H9 (cell line): ENCODE measurements at places on chromosomes 4 and X. TPM values are rescaled to one million over a fixed set of nuclear protein-coding genes. Genes with fewer than 3 reads are reported as not detected.

Gene MECP2
- total RNA-seq, result 30.4 and 32.2 TPM in 2 replicates

Gene SHROOM4
- 1.9 and 2.1 TPM in 2 replicates for total RNA-seq

Gene GPR34
- not detected in 2 replicates for total RNA-seq

- H3K27me3 ChIP-seq, result no peaks in the 10 kb centered on the region
- H3K36me3 ChIP-seq, result no peaks in the 10 kb centered on the region; the same call in 2 of the 3 replicates
- H3K4me3 ChIP-seq, result no peak overlapping the region
- H3K27ac ChIP-seq, result no peak overlapping the region
Measured at GRCh38 chr4:101066626-101067170, 280.6 kb downstream of the PPP3CA start.

DNA sequence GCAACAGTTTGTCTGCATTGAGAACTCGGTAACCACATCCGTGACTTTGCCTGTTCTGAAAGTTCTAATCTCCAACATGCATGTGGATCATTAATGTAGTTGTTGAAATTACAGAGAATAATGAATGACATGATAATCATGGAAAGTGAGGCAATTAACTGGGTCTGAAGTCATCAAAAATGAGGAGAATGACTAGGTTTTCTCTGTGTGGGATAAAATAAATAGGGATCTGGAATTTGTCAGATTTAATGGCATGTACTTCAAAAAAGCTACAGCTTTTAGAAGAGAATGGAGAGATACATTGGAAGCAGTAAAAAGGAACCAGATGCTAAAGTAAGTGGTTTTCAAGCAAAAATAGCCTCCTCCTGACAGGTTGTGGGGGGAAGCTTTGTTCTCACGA, 59.3 kb downstream of the AFM start:
- no peak overlapping the region for H3K27ac ChIP-seq
- DNase-seq, result no peak
- H3K4me1 ChIP-seq, result no peaks in the 10 kb centered on the region
- no peaks in the 10 kb centered on the region for H3K36me3 ChIP-seq

DNA sequence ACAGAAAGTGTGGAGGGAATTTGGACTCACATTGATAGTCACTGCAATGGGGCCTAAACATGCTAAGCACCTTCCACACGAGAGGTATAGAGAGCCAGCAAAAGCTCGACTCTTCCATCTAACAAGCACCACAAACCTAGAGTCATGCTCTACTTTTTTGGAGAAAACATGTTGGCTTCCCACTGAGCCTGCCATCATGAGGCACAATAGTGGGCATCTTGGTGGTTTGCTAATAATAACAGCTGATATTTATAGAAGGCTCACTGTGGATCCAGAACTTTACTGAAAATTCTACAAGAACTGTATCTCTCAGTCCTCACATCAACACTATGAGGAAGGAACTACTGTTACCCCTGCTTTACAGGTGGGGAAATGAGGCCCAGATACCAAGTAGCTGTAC, 26.6 kb downstream of the MAML3 start:
- H3K4me3 ChIP-seq, result no peak overlapping the region
- DNase-seq, result no peak
- peaks cover 3% of the 10 kb centered on the region; the same call in 1 of the 2 replicates for H3K4me1 ChIP-seq
- H3K27me3 ChIP-seq, result no peaks in the 10 kb centered on the region

DNA sequence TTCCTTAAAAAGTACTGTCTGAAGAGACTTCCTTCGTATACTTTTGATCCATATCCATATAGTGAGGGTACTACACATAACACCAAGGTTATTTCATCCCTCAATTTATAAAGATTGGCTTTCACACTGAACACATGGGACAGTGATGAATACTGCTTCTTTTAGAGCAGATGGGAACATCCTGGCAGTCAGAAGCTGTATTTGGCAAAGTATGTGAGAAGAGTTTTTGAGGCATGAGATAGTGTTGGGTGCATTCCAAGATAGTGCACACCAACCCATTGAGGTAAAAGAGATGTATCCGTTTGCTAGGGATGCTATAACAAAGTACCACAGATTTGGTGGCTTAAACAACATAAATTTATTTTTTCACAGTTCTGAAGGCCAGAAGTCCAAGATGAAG, 141.1 kb downstream of the MOSPD2 start:
- H3K27me3 ChIP-seq, result no peaks in the 10 kb centered on the region
- H3K27ac ChIP-seq, result no peak overlapping the region
- no peak for DNase-seq
- H3K4me3 ChIP-seq, result no peak overlapping the region
- no peaks in the 10 kb centered on the region for H3K4me1 ChIP-seq

GRCh38 chr4:31741326-31741725, 1021.2 kb downstream of the PCDH7 start:
- no peak for DNase-seq
- no peak overlapping the region for H3K27ac ChIP-seq
- H3K4me1 ChIP-seq, result no peaks in the 10 kb centered on the region
- H3K36me3 ChIP-seq, result no peaks in the 10 kb centered on the region
- H3K4me3 ChIP-seq, result no peak overlapping the region

DNA sequence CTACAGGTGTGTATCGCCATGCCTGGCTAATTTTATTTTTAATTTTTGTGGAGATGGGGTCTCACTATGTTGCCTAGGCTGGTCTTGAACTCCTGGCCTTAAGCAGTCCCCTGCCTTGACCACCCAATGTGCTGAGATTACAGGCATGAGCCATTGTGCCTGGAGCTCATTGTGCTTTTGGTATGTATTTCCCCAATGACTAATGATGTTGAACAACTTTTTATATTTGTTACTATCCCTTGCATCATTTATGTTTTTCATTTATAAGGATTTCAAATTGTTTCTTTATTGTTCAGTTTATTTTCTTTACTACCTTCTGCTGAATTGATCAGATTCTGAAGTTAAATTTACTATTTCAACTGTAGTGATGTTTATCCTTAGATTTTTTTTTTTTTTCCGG, 199.7 kb downstream of the CEP135 start:
- H3K4me1 ChIP-seq, result peaks cover 2% of the 10 kb centered on the region; the same call in 1 of the 2 replicates
- DNase-seq, result no peak
- H3K4me3 ChIP-seq, result no peak overlapping the region
- H3K36me3 ChIP-seq, result no peaks in the 10 kb centered on the region
- no peak overlapping the region for H3K27ac ChIP-seq

- no peak for DNase-seq
- H3K27me3 ChIP-seq, result no peaks in the 10 kb centered on the region; the same call in 1 of the 2 replicates
- H3K27ac ChIP-seq, result no peak overlapping the region
- H3K4me3 ChIP-seq, result no peak overlapping the region
Measured at GRCh38 chrX:72169008-72169728, 12.4 kb upstream of the PIN4 start.

DNA sequence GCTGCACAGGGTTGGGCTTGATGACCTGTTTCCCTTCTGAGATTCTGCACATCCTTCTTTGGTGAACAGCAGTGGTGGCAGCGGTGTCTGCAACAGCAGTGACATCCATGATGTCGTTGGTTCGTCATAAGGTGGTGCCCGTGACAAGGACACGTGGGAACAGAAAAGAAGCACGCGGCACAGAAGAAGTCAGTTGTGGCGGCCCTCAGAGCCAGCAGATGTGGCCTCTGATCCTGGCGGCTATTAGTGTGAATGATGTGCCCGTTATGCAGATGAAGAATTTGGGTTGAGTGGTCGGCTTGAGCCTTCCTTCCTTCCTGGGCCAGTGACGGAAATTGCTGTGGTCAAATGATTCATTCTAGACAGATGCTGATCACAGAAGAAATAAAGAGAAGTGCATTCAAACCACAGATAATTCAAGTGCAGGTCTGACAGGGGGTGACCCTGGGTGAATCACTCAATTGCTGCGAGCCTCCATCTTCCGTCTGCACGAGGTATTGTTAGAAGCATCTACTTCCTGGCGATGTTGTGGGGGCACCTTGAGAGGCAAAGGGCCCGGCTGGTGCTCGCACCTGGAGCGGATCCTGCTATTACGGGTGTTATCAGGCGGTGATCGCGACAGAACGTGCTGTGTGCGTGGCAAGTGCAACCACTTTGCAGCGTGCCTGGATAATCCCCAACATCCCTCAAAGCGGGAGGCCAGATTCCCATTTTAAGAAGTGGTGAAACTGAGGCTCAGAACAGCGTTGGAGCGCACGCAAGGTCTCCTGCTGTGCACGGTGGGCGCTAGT, 215.2 kb upstream of the PSAPL1 start:
- no peak for DNase-seq
- H3K4me3 ChIP-seq, result no peak overlapping the region; the same call in 2 of the 3 replicates
- H3K27me3 ChIP-seq, result no peaks in the 10 kb centered on the region
- H3K4me1 ChIP-seq, result peaks cover 2% of the 10 kb centered on the region; the same call in 1 of the 2 replicates
- no peaks in the 10 kb centered on the region for H3K36me3 ChIP-seq

GRCh38 chr4:66639361-66639760, 905.9 kb downstream of the CENPC start:
- H3K27me3 ChIP-seq, result no peaks in the 10 kb centered on the region
- no peaks in the 10 kb centered on the region for H3K36me3 ChIP-seq
- H3K4me3 ChIP-seq, result no peak overlapping the region
- DNase-seq, result no peak

GRCh38 chr4:68520985-68521384, 55.1 kb downstream of the UGT2B17 start:
- no peaks in the 10 kb centered on the region for H3K36me3 ChIP-seq
- no peak for DNase-seq
- H3K27me3 ChIP-seq, result no peaks in the 10 kb centered on the region
- H3K4me3 ChIP-seq, result no peak overlapping the region

GRCh38 chr4:106854569-106855351, 181.4 kb downstream of the DKK2 start:
- no peak overlapping the region for H3K4me3 ChIP-seq
- no peaks in the 10 kb centered on the region for H3K27me3 ChIP-seq
- no peaks in the 10 kb centered on the region; the same call in 2 of the 3 replicates for H3K36me3 ChIP-seq

DNA sequence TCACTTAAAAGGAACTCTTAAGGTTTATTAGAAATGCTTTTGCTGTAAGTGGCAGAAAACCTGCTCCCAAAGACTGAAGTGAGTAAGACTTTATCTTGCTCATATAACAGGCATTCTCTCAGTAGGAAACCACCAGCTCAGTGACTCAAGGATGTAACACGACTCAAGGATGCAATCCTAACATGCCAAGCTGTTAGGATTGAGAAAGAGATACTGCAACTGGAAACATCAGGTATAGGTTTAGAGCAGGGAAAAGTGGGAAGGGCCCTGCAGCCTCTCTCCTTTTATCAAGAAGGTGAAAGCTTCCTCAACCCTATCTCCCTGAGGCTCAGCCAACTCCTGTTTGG, 11.9 kb upstream of the SLC9A7 start:
- H3K4me1 ChIP-seq, result no peaks in the 10 kb centered on the region
- DNase-seq, result no peak

GRCh38 chr4:153137159-153137558, 67.1 kb upstream of the TRIM2 start:
- no peaks in the 10 kb centered on the region for H3K27me3 ChIP-seq
- H3K4me1 ChIP-seq, result peaks cover 2% of the 10 kb centered on the region; the same call in 1 of the 2 replicates
- no peak for DNase-seq
- no peaks in the 10 kb centered on the region for H3K36me3 ChIP-seq

DNA sequence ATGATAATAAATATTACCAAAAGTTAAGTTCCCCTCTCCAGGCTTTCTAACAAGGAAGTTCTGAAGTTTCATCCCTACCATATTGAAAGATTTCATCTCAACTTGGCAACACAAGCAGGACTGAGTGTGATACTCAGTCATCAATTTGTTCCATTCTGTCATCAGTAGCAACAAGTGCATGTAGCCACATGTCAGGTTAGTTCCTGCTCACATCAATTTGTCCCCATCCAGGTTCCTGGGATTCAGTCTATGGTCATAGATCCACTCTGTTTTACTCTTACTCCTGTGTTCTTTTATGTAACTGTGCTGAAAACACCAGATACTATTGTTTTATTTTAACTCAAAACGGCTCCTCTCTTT, 22.2 kb downstream of the SMPX start:
- H3K27ac ChIP-seq, result no peak overlapping the region
- H3K27me3 ChIP-seq, result no peaks in the 10 kb centered on the region
- no peaks in the 10 kb centered on the region for H3K36me3 ChIP-seq
- no peaks in the 10 kb centered on the region; the same call in 1 of the 2 replicates for H3K4me1 ChIP-seq
- DNase-seq, result no peak

DNA sequence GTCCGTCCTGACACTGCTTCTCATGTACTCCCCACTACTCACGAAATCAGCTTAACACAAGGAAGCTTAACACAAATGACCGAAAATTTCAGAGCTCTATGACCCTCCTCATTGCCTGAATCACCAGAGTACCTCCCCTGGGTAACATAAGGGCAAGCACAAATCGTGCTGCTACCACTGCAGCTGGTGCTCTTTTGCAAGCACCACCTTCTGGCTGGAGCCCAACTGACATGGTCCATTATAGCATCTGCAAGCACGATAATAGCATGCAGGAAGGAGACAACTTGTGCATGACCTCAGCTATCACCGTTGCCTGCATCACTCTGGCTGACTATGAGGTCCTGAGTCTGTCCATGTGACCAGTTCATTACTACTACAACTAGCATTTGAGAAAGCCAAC, 308.0 kb downstream of the TEX13C start:
- DNase-seq, result no peak
- H3K27ac ChIP-seq, result no peak overlapping the region
- H3K4me3 ChIP-seq, result no peak overlapping the region
- H3K27me3 ChIP-seq, result peaks cover 13% of the 10 kb centered on the region; the same call in 1 of the 2 replicates
- no peaks in the 10 kb centered on the region for H3K36me3 ChIP-seq

GRCh38 chr4:170087163-170087700, 2.5 kb downstream of the AADAT start:
- H3K36me3 ChIP-seq, result peaks cover 45% of the 10 kb centered on the region
- no peaks in the 10 kb centered on the region for H3K4me1 ChIP-seq
- H3K27me3 ChIP-seq, result no peaks in the 10 kb centered on the region
- no peak overlapping the region for H3K27ac ChIP-seq
- H3K4me3 ChIP-seq, result no peak overlapping the region
- DNase-seq, result no peak

DNA sequence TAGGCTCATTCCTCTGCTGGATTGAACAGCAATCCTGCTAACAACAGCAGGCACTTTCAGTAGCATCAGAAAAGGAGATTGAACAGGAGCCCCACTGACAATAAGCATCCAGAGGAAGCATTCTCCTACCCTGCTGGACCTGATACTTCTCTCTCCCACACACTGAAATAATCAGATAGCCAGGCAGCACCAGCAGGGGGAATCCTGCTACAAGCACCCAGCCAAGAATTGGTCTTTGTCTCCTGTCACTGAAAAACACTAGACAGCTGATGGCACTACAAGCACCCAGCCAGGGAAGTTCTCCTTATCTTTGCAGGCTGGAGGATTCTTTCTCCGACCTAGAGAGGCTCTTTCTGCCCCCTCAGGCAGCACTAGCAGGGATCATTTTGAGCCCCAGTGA, 444.3 kb upstream of the GRIA3 start:
- no peak overlapping the region for H3K4me3 ChIP-seq
- H3K27ac ChIP-seq, result no peak overlapping the region
- H3K36me3 ChIP-seq, result peaks cover 6% of the 10 kb centered on the region
- no peaks in the 10 kb centered on the region for H3K27me3 ChIP-seq
- DNase-seq, result peak; percentile 38

DNA sequence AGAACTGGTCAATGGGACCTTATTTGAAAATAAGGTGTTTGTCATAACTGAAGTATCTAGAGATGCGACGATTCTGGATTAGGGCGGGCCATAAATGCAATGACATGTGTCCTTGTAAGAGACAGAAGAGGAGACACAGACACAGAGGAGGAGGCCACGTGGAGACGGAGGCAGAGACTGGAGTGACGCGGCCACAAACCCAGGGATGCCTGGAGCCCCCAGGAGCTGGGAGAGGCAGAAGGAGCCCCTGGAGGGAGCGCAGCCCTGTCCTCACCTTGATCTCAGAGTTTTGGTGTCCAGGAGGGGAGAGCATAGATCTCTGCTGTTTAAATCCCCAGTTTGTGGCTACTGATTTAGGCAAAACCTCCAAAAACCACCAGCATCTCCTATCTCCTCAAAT, 5.0 kb downstream of the GTPBP6 start:
- no peak for DNase-seq
- H3K27ac ChIP-seq, result no peak overlapping the region
- H3K27me3 ChIP-seq, result no peaks in the 10 kb centered on the region
- peaks cover 22% of the 10 kb centered on the region for H3K36me3 ChIP-seq
- no peak overlapping the region for H3K4me3 ChIP-seq
